ENCODE measurements at places on chromosomes 4 and X.

- DNase-seq: peak; percentile 19
Observed at GRCh38 chr4:77418333-77418732, 187.3 kb upstream of the CXCL13 start.

DNA sequence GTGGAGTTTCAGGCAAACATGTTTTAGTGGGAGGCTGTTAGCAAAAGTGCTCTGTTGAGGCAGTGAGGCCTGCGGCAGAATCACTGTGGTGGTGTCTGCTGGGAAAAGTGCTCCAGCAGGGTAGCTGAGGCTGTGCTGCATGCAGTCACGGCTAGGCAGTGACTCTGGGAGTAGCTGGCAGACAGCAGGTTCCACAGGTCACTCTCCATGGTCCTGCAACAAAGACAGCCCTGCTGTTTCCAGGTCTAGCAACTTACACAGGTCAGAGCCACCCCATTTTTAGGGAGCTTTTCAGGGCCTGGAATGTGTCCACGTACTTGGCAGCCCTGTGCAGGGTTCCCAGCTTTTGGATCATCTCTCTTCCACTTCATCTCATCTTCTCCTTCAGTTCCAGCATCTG is 184.3 kb downstream of the NAA11 start:
- peak; percentile 5 for DNase-seq

GRCh38 chr4:150328496-150328895 is 250.3 kb downstream of the DCLK2 start:
- no peak for DNase-seq

GRCh38 chrX:10875995-10876394 is 235.1 kb upstream of the HCCS start:
- DNase-seq: no peak

- DNase-seq: no peak
Observed at GRCh38 chr4:79296768-79297428, 29.0 kb downstream of the NAA11 start.

- DNase-seq: no peak
Observed at GRCh38 chr4:98577956-98578355, 80.5 kb downstream of the TSPAN5 start.

- peak; percentile 40 for DNase-seq
Observed at GRCh38 chr4:119536572-119537528, 91.8 kb downstream of the PDE5A start.

- DNase-seq: no peak
Observed at GRCh38 chr4:3251691-3252479, 2.9 kb downstream of the MSANTD1 start.

DNA sequence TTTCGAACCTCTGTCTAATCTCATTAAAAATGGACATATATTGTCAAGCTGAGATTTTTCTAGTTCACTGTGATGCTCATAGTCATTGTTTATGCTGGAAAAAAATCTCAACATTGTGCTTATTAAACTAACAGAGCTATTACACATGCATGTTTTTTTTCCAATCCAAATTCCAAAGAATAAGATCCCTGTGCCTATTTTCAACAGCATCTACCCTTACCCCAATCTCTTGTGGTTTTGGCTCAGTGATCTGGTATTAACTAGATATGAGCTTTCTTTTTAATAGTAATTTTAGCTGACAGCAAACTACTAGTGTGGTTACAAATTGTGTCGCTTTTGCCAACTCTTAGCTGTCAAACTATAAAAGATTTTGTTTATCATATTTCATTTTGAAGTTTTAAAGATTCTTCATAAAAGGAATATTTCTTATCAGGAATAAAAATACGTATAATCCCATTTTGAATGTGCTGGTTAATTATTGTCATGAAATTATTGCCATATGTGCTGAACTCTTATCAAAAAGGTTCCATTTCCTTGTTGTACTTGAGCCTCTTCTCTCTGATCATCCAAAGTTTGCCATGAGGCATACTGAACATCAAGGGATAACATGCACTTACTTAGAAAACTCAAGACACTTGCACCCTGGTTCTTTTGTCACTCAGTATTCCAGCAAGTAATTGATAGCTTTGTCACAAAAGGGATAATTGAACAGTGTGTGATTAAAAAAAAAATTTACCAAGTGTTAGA is 241.2 kb downstream of the ARHGAP24 start:
- no peak for DNase-seq

- DNase-seq: no peak
Observed at GRCh38 chr4:16894406-16894805, 4.0 kb downstream of the LDB2 start.

DNA sequence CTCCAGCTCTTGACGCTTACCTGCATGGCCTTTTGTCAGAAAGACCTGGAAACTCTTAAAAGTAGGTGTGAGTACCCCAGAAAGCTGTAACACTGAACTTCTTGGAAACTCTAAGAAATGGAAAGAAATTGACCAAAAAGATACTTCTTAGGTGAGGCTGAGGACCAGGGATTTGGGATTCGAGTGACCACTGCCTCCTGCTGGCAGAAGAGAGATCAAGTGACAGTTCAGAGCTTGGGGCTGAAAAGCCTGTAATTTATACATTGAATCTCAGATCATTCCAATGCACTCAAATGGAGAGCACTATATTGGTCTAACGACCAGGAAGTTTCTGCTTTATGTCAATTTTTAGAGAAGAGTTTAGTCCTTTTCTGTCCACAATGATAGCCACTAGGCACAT is 204.6 kb downstream of the PDGFRA start:
- peak; percentile 71 for DNase-seq

- peak; percentile 40 for DNase-seq
Observed at GRCh38 chr4:4427121-4427870, 40.4 kb downstream of the NSG1 start.

DNA sequence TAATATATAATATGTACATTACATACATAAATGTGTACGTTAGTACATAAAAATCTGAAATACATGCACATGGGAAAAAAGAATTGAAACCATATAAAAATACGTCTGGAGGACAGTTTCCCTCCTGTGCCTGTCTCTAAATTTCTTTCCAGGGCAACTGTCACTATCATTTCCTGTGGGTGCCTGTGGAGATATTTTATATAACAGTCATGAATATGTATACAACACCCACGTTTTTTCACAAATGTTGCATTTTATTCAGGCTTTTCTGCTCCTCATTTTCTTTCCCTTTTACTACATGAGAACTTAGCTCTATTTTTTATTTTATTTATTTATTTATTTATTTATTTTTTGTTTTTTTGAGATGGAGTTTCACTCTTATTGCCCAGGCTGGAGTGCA is 24.2 kb upstream of the GRPEL1 start:
- DNase-seq: no peak

DNA sequence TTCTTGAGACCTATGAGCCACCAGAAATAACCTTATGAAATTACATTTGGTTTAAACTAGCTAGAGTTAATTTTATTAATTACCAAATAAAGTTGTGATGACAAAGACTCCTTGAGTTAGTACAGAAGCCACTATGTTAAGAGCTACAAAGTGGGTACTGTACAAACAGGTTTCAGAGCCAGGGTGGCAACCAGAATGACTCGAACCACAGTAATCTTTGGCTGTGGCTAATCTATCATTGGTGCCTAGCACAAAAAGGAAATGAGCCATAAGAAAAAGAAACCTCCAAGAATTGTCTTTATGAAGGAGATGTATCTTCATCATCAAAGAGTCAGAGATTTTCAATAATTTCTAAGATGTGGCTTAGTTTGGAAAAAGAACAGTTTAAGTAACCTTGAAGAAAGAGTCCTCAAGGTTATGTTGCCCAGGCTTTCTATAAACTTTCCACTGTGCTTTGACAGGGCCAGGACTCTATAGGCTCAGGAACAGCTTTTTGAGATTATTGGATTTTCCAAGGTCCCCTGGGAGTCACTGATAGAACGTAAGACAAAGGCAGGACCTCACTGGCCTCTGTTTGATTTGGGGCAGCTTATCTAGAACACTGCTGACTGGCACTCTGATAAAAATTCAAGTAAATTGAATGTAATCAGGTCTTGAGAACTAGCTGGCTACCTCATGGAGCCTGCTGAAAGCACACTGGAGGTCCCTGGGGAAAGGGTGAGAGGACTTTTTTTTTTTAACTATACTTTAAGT is 777.7 kb downstream of the STIM2 start:
- no peak for DNase-seq

- peak; percentile 5 for DNase-seq
Observed at GRCh38 chrX:64975491-64975890, 759 bp downstream of the ZC4H2 start.

- peak; percentile 85 for DNase-seq
Observed at GRCh38 chrX:10017872-10018271, 50.7 kb downstream of the CLDN34 start.

DNA sequence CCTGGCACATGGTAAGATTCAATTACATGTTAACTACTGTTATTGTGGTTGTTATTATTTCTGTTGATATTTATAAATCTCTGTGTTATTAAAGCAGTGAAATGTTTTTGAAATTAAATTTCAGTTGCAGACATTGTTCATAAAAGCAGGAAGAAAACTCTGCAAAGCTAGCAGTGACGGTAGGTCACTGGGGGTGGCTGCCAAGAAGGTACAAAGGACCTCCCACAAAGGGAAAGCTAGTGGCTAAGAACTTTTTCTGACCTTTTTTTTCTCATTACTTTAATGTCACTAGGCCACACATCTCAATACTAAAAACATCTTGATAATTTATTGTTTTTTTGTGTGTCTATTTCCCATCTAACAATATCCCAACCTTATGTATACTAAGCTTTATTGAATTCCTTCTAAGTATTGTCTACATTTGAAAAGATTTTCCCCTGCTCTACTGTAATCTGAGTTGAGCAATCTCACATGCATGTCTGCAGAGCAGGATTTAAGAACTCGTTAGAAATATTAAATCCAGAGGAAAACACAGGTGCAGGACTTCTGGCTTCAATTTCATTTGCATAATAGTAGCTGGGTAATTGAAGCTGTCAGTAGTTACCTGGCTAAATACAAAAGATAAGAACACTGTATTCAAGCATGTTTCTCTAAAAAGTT is 197.3 kb downstream of the CFAP299 start:
- DNase-seq: no peak

- no peak for DNase-seq
Observed at GRCh38 chrX:51905711-51906110, 12.3 kb downstream of the MAGED1 start.

- peak; percentile 4 for DNase-seq
Observed at GRCh38 chr4:164252286-164252685, 501.6 kb upstream of the SMIM31 start.

- DNase-seq: peak; percentile 89
Observed at GRCh38 chr4:123299212-123299691, 97.3 kb upstream of the SPRY1 start.

DNA sequence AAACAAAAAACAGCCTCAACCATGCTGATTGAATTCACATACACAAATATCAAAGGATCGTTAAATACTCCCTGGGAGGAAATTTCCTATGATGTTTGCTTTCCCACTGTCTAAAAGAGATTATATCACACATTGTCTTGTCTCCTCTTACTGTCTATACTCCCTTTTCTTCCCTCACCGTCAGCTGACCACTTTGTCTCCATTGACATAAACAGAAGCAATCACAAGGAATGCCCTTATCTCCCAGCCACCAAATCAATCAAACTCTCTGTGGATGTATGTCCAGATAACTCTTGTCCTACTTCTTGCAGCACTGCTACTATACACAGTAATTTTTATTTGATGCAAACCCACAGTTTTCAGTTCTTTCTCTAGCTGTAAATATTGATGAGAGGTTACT is 12.2 kb upstream of the NUDT9 start:
- no peak for DNase-seq

- DNase-seq: no peak
Observed at GRCh38 chrX:45143455-45143854, 57.2 kb downstream of the DIPK2B start.

DNA sequence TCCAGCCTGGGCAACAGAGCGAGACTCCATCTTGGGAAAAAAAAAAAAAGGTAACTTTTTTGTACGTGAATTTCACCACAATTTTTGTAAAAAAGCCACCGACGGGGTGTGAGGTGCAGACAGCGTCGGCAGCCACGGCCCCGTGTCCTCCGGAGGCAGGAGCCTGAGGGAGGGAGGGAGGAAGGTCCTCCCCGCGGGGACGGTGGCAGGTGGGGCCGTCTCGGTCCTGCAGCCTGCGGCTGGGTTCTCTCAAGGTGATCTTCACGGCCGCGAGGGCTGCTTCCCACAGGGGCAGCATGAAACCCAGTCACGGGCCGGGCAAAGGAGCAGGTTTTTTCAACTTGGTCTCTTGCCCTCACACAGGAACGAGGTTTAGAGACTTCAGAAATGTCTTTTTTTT is 14.0 kb downstream of the PLCXD1 start:
- no peak for DNase-seq

DNA sequence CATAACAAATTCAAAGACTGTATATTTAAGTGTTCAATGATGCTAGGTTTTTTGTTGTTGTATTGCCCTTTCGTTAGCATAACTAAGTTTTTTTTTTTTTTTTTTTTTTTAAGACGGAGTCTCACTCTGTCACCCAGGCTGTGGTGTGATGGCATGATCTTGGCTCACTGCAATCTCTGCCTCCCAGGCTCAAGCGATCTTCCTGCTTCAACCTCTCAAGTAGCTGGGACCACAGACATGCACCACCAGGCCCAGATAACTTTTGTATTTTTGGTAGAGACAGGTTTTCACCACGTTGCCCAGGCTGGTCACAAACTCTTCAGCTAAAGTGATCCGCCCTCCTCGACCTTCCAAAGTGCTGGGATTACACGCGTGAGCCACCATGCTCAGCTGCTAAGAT is 7.0 kb downstream of the SH3BGRL start:
- no peak for DNase-seq
